GM23248 (cell line): ENCODE measurements at places on chromosomes 1 and 21.

DNA sequence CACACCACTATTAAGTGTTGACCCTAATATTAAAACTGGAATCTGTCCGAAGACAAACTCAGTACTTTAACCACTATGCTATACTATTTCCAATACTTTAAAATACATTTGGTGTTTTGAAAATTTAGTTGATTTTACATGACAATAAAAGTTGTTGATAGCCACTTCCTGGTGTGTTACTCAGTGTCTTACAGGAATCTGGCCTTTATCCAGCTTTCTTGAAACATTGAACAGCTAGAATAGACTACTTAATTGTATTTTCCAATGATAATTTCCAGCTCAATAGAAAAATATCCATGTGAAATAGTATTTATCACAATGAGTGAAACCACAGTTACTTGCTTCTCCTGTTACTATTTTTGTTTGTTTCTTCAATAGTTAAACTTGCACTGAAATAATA is 369.6 kb upstream of the ADGRL4 start:
- DNase-seq, result peak; percentile 17

- peak; percentile 39 for DNase-seq
These were observed 8.6 kb downstream of the FNDC5 start for GRCh38 chr1:32861904-32862695.

- no peak for DNase-seq
These were observed 9.2 kb downstream of the S100A10 start for GRCh38 chr1:151984313-151984956.

GRCh38 chr1:178294654-178295053 is 200.8 kb downstream of the RASAL2 start:
- DNase-seq, result peak; percentile 6

DNA sequence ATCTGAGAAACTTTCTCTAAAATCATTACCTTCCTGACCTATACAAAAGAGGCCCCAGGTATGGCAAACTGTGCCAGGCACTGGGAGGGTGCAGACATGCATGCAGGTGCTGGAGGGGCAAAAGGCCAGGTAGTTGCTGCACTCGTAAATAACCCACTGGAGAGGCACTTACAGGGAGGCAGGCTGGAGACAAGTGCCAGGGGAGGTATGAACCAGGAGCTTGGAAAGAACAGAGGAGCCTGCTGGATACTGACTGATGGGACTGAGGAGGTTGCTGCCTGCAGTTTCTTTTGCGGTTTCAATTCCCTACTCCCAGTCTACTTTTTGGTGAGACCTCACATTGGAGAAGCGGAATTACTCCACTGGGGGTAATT is 113.9 kb downstream of the DSCAM start:
- DNase-seq, result no peak

GRCh38 chr1:99352821-99353220 is 88.5 kb downstream of the PLPPR4 start:
- no peak for DNase-seq

- DNase-seq, result no peak
These were observed 20.3 kb downstream of the ZYG11A start for GRCh38 chr1:52862666-52863458.

GRCh38 chr1:46301808-46302640 is 1.4 kb downstream of the LRRC41 start:
- DNase-seq, result peak; percentile 75

DNA sequence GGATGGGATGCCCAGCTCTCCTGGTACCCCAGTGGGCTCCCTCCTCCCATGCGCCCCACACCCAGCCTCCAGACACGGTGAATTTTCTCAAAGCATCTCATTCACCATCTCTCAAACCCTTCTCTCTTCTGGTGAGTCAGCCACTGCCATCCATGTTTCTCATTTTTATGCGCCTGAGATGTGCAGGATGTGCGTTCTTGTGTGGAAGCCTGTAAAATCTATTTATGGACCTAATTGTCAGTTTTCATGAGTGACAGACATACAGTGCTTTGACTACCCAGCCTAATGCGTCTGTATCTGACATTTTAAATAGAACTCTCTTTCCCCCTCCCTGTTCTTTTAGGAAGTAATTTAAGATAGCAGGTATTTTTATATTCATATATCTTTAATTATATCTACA is 158.8 kb downstream of the DAB1 start:
- DNase-seq, result no peak

- peak; percentile 85 for DNase-seq
These were observed 9.3 kb upstream of the CACYBP start for GRCh38 chr1:174990382-174990999.

DNA sequence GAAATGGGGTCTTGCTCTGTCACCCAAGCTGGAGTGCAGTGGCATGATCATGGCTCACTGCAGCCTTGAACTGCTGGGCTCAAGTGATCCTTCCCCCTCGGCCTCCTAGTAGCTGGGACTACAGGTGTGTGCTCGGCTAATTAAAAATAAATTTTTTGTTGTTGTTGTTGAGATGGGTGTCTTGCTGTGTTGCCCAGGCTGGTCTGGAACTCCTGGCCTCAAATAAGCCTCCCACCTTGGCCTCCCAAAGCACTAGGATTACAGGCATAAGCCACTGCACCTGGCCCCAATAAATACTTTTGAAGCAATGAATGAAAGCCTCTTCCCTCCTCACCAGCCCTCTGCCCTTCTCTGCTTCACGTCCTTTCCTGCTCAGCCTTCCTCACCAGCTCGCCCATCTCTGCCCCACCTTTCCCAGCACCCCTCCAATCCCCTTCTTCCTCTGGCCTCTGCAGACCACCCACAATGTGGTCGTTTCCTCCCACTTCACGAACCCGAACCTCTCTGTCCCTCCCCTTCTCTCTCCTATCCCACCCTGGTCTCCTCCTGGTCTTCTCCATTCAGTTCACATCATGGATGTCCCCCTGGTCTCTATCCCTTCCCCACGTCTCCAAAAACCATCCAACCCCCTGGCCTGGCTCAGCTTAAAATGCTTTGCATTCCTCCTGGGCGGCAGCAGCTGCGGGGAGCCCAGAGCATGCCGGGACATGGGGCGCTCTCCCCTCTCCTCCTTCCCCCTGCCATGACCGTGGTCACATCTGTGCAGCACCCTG is 38.4 kb downstream of the RAP1GAP start:
- DNase-seq, result no peak

DNA sequence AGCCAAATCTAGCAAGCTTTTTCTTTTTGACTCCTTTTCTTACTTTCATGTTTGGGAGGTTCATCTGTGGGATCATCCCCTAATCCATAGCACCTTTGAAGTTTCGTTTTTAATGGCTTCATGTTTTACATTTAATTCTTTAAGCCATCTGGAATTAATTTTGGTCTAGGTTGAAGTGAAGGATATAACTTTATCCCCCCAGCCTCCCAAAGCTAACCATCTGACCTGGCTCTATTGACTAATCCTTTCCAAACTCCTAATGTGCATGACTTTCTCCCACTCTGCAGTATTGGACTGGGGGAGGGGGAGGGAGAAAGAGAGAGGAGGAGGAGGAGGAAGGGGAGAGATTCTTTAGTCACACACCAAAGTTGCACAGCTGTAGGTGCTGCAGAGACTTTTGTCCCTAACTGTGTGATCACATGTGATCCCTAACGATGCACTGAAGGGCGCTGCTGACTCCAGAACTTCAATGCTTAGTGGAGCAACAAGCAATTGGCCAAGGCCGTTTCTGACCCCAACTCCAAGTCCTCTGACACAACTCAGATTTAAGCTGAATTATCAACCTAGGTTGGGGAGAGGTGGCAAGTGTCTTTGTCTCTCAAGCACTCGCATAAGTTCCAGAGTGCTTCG is 191.6 kb downstream of the HUNK start:
- DNase-seq, result no peak

GRCh38 chr1:217004776-217005436 is 281.7 kb upstream of the ESRRG start:
- no peak for DNase-seq

DNA sequence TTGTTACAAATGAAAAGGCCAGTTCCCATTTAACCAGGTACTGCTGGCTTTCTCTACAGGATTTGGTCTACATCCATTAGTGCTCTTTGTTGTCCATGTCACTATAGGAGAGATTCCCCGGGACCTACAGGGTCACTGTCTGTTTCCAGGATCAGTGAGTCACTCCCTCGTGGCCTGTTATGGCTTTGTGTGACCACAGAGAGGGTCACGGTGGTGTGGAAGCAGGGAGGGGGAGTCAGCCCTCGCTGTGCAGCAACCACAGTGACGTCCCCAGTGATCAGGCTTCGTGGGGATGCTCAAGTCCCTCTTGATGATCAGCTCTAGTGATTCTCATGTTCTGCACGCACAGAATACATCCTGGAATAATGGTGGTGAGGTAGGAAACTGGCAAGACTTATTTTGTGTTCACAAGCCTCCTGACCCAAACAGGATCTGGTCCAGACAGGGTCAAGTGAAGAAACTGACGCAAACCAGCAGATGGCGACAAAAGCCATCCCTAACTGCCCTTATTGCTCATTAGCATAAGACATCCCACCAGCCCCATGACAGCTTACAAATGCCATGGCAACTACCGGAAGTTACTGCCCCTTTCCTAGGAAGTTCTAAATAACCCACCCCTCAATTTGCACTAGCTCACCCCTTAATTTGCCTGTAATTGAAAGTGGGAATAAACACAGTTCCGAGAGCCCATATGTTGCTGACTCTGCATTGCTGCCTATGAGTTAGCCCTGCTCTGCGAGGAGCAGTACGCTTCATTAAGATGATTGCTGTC is 98.5 kb downstream of the DISC1 start:
- DNase-seq, result peak; percentile 59

DNA sequence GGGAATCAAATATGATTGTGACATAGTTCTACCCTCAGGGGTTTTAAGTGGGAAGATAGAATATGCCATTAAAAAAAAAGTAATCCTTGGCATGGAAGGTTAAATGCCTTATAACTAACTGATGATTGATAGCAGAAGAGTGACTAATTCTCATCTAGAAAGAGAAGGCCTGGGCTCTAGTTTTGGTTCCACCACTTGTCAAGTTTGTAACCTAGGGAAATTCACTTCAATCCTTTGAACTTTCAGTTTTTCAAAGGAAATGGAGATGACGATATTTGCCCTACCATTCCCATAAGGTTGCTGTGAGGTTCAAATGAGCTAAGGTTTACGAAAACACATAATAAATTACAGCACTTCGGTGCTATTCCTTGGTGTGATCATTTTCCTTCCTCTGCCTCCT is 88.5 kb downstream of the GPR88 start:
- DNase-seq, result peak; percentile 33

DNA sequence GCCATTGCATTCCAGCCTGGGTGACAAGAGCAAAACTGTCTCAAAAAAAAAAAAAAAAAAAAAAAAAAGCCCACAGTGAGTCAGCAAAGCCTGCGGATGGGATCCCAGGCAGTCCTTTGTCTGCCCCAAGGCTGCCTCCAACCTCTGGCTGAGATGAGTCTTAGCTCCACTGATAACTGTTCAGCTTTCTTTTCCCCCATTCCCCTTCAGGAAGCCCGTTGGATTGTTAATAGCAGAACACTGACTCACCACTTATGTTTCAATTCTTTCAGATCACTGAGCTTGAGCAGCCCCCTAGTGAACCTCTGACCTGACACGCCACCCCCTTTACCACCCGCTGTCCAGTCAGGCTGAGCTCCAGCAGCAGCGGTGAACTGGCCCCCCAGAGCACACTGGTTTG is 57.5 kb downstream of the ERG start:
- peak; percentile 91 for DNase-seq

DNA sequence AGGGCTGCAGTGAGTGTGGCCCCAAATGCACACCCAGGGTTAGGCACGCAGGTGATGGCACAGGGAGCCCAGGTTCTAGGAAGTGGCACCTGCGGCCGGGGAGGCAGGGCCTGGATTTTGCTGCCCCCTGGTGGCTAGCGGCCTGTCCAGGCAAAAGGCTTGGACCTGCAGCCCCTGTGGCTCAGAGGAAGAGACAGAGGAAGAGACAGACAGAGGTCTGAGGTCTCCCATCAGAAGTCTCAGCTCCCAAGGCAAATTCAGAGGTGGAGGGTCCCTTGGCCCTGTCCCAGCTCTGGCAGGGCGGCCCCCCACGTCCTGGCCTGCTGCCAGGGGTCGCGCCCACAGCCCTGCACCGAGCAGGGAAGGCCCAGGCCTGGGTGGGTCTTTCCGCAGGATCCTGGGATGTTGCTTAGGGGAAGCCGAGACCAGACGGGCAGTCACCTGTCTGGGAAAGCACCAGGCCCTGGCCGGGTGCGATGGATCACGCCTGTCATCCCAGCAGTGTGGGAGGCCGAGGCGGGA is 8.0 kb upstream of the TNFRSF14 start:
- DNase-seq, result peak; percentile 82

DNA sequence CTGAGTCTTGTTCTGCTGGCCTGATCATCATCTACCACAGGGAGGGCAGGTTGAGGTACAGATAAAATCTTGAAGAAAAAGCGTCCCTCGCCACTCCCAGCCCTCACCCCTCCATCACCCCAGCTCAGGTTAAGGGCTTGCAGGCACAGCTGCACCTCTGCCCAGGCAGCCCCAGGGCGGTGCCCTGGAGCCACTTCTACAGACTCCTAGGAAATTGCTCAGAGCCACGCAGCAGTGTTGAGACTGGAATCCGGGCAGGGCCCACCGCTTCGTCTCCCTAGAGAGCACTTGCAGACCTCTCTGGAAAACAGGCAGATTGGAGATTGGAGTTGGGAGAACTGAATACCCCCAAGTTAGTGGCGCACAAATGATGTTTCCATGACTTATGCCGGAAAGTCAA is 35.3 kb downstream of the VN1R5 start:
- DNase-seq, result no peak

- no peak for DNase-seq
These were observed 131.9 kb upstream of the LYPLAL1 start for GRCh38 chr1:219041818-219042217.

DNA sequence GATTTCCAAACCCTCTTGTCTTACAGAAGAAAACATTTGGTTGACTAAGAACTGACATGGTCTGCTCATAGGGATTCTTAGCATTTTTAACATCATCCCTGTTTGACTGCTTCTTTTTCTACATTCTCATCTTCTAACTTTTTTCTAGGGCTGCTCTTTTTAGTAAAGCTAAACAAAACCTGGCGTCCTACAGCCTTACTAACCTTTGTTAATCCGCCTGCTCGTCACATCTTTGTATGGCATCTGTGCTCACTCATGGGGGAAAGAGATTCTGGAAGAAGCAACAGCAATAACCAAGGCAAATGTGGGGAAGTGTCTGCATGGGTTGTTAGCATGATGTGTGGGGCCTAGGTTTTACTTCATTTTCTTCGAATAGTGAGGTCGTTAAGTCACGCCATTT is 92.0 kb downstream of the KIF1B start:
- no peak for DNase-seq

GRCh38 chr1:56278061-56278460 is 301.3 kb downstream of the PLPP3 start:
- DNase-seq, result no peak

GRCh38 chr1:227869851-227870305 is 54.4 kb downstream of the PRSS38 start:
- peak; percentile 61 for DNase-seq

- DNase-seq, result peak; percentile 36
These were observed 39.8 kb upstream of the CLIC4 start for GRCh38 chr1:24705260-24706073.

DNA sequence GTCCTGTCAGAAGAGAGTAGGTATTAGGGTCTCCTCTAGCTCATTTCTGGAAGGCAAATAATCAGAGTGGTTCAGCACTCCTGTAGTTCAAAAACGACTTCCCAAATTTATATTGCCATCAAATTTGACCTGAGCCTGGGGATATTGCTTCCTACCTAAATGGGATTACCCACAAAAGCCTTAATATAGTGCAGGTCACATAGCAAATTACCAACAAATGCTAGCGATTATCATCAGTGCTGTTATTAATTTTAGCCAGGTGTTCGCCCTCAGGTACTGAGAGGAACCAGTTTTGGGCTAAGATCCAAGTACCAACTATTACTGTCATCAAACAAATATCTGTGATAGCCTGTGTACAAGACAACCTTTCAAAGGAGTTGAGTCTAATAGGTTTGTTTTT is 661.8 kb upstream of the PTBP2 start:
- no peak for DNase-seq
